ENCODE measurements at places on chromosomes 5 and 9. TPM values are rescaled to one million over a fixed set of nuclear protein-coding genes. Genes with fewer than 3 reads are reported as not detected.

GRCh38 chr9:109493648-109494047, 4.5 kb downstream of the PTPN3 start:
- DNase-seq: no peak

DNA sequence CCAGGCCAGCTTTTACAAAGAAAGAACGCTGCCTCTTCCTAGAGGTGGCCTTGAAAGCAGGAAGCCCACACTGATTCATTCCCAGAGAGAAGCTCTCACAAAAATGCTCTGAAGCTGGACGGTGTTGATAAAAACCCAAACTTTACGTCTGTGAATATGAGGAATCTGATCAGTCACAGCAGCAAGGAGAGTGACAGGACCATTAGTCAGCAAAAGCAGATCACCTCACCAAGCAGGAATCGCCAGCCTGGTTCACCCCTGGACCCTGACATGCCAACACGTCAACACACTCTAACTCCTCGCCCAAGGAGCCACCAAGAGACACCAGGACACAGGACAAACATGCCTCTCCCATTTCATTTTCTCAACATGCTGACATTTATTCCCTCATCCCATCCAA, 70.6 kb upstream of the ZNF622 start:
- no peak for DNase-seq

- DNase-seq: no peak
Observed at GRCh38 chr9:96651626-96652025, 3.5 kb downstream of the PRXL2C start.

CEL gene
- polyA plus RNA-seq: 2.4 TPM

TNFSF15 gene
- 0.37 TPM for polyA plus RNA-seq
